G401 (cell line): ENCODE measurements at places on chromosomes 12 and 14. TPM values are rescaled to one million over a fixed set of nuclear protein-coding genes. Genes with fewer than 3 reads are reported as not detected.

DNA sequence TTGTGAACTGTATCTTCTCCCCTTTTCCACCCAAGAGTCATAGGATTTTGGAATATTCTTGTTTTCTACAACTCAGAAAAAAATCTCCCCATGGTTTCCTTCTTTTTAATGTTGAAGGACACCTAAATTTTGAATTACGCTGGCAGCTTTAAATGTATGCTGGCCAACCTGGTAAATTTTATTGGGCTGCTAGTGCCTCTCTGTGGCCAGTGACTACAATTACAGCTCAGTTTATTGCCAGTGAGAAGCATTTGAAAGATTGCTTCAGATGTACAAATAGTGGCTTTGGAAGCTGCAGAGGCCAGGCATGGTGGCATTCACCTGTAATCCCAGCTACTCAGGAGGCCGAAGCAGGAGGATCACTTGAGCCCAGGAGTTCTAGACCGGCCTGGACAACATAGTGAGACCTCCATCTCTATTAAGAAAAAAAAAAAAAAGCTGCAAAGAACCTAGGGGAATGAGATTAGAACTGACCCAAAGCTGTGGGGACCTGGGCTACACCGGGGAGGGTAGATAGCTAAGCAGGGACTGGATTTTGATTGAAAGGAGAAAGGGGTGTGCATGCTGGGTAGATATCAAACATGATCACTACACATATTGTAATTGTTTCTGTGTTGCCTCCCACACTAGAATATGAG, 7.6 kb upstream of the RAB21 start:
- peak; percentile 76 for DNase-seq

- DNase-seq, result no peak
Observed at GRCh38 chr12:3091382-3092241, 14.4 kb downstream of the TSPAN9 start.

DNA sequence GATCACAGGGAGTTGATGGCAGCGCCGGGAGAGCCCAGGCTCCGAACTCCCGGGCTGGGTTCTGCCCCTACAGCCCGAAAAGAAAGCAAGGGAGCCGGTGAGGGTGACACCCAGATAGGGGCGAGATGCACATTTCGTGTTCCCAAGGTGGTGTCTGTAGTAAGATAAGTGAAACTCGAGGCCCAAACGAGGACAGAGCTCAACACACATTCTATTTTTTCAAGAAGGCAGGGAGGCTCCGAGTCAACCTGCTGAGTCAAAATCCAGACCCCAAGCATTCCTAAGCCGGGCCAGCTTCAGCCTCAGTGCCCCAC, 24.2 kb upstream of the YY1 start:
- no peak for DNase-seq

DNA sequence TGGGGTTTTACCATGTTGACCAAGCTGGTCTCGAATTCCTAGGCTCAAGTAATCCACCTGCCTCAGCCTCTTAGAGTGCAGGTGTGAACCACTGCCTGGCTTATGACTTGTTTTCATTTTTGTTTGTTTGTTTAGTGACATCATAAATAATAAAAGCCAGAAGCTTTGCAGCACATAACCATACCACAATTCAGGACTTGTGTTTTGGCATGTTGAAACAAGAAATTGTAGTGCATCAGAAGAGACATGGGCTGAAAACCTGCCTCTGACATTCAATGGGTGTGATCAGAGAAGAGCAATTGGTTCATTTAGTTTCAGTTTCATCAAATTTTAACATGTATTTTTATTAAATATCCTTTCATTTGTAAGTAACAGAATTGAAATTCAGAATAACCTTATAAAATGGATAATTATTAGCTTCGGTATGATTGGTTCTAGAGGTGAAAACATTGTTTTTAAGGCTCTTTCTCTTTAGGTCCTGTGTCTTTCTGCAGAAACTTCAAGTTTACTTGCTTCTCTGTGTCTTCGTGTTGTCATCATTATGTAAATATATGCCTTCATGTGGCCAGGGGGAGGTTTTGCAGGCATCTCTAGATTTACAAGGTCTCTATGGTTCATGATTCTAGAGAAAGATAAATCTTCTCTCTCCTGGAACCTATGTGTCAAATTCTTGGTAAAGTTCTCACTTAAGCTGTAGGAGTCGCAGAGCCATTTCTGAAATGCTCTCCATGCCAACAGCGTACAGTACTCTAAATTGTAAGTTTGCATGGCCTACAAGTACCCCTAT, 312.0 kb downstream of the KCNC2 start:
- DNase-seq, result no peak

GRCh38 chr12:23722655-23723054, 226.8 kb downstream of the SOX5 start:
- DNase-seq, result no peak

DNA sequence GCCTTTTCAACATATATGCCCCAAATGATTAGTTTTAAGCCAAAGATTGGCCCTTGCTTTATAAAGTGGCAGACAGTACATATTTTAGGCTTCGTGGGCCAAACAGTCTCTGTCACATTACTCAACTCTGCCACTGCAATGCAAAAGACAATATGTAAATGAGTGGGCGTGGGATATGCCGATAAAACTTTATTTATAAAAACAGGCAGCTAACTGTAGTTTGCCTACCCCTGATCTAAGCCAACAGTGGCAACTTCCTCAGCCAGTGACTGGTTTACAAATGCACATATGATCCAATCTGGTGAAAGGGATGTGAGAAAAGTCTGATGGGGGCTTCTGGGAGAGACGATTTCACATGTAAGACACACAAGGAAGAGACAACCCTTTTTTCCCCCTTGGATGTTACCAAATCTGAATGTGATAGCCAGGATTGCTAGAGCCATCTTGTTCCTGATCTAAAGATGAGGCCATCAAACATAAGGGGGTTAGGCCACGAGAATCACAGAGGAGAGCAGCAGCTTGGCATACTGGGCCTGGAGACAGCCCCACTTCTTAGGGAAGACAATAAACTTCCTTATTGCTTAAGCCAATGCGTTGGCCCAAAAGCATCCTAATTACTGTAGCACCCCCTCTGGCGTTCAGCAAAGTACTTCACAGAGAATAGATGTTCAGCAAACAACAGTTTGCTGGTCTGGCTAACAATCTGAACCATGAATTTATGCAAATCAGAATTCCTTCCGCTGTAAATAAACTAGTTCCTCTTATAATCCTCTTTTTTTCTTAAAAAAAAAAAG, 75.2 kb upstream of the TMCC3 start:
- no peak for DNase-seq

- DNase-seq, result no peak
Observed at GRCh38 chr12:93042283-93042682, 113.2 kb upstream of the EEA1 start.

DNA sequence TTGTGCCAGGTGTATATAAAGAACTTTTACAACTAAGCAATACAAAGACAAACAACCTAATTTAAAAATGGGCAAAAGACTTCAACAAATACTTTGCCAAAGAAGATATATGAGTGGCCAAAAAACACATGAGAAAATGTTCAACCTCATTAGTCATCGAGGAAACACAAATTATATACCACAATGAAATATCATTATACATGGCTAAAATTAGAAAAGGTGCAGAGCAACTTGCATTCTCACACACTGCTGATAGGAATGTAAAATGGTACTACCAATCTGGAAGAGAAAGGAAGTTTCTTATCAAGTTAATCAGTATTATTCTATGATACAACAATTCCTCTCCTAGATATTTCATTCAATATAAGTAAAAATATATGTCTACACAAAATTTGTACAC, 131.6 kb upstream of the FRMD6 start:
- DNase-seq, result no peak

DNA sequence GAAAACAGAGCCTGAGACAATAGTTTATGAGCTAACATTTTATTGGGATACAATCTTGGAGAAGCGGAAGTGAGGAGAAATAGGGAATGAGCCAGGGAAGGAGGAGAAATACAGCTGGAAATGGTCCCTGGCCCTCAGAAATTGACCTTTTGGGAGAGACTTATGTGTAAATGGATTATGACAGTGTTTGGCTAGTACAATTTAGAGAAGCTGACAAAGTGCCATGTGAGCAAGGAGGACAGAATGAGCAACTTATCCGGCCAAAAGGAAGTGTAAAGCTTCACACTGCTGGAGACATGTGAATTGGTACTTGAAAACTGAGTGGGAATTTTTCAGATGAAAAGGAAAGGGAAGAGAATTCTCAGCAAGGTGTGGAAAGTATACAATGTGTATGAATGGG, 2.9 kb downstream of the GLIPR1 start:
- DNase-seq, result no peak

- DNase-seq, result no peak
Observed at GRCh38 chr12:87603727-87604126, 425.5 kb downstream of the C12orf50 start.

- DNase-seq, result peak; percentile 66
Observed at GRCh38 chr12:113066813-113067400, 10.4 kb downstream of the DTX1 start.

GRCh38 chr14:28944605-28945004, 178.0 kb downstream of the FOXG1 start:
- no peak for DNase-seq

GRCh38 chr12:115437061-115437567, 753.1 kb upstream of the TBX3 start:
- DNase-seq, result no peak

Gene KRT75
- total RNA-seq, result 0.20 and 0.43 TPM in 2 replicates

Gene BAG5
- total RNA-seq, result 4.0 and 12.2 TPM in 2 replicates

Gene TAS2R10
- 0.37 TPM in 1 of 2 replicates, not detected in the other for total RNA-seq

Gene OR10AD1
- not detected in 2 replicates for total RNA-seq

Gene KLRB1
- total RNA-seq, result not detected in 2 replicates

Gene TMTC1
- not detected in 2 replicates for total RNA-seq

Gene ZNF664
- 58.3 and 59.4 TPM in 2 replicates for total RNA-seq

Gene BDKRB2
- total RNA-seq, result not detected in 2 replicates

Gene ABCD4
- total RNA-seq, result 30.6 and 38.3 TPM in 2 replicates

Gene MYF5
- total RNA-seq, result not detected in 2 replicates
